ENCODE measurements at places on chromosomes 11 and 22. TPM values are rescaled to one million over a fixed set of nuclear protein-coding genes. Genes with fewer than 3 reads are reported as not detected.

ANKK1 gene
- 0.10 TPM for total RNA-seq

FGF4 gene
- not detected for total RNA-seq

KIAA0930 gene
- total RNA-seq = 44.8 TPM

- H3K36me3 ChIP-seq = no peaks in the 10 kb centered on the region
- no peaks in the 10 kb centered on the region for H3K4me1 ChIP-seq
- no peaks in the 10 kb centered on the region for H3K27me3 ChIP-seq
- H3K4me3 ChIP-seq = no peak overlapping the region
- no peak for DNase-seq
Observed at GRCh38 chr11:6326303-6326702, 6.0 kb upstream of the CAVIN3 start.

GRCh38 chr11:117189941-117190544 lies 9.1 kb upstream of the TAGLN start:
- no peaks in the 10 kb centered on the region for H3K4me1 ChIP-seq
- H3K4me3 ChIP-seq = no peak overlapping the region

DNA sequence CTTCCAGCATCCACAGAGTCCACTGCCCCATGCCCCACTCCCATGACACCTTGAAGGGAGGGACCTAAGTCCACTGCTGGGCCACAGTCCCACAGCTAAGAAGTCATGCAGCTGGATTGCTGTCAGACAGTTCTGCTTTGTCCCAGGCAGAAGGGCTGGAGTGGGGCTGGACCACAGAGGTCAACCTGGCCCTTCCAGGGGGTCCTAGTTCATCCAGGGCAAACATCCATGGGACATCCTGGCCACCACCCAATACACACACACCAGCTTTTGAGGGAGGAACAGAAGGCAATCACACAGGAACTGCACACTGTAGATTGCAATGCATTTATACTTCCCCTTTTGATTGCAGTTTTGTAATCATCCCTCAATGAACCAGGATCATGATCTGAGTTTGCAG lies 11.3 kb upstream of the APOL4 start:
- H3K4me3 ChIP-seq = no peak overlapping the region
- H3K27ac ChIP-seq = no peak overlapping the region
- no peak for DNase-seq
- no peaks in the 10 kb centered on the region for H3K36me3 ChIP-seq

- peaks cover 10% of the 10 kb centered on the region for H3K4me1 ChIP-seq
- no peak overlapping the region for H3K4me3 ChIP-seq
- H3K36me3 ChIP-seq = peaks cover 30% of the 10 kb centered on the region
- H3K27ac ChIP-seq = no peak overlapping the region
- H3K27me3 ChIP-seq = no peaks in the 10 kb centered on the region
- DNase-seq = no peak
Observed at GRCh38 chr11:71458146-71459070, 5.4 kb downstream of the NADSYN1 start.

DNA sequence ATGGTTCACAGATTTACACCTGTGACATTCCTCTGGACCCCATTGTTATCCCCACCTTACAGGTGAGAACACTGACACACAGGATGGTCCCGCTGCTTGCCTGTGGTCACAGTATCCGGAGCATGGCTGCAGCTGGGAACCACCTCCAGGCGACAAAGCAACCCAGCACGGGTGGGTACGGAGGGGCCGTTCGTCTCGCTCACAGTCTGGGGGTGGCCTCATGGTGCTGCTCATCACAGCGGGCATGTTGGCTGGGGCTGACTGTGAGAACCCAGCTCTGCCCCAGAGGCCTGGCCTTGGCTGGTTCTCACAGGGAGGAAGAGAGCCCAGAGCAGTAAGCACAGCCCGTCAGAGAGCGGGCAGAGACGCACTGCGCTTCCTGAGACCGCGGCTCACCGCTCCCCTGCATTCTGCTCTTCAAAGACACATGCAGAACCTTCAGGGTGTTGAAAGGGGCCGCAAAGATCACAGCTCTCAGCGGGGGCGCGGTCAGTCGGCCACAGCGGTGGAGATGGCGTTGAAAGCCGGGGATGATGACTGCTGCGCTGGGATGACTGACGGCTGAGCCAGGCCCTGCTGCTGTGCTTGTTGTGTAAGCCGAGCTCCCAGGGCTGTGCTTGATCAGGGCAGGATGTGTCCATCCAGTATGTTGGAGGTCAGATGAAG lies 423.0 kb downstream of the BRD1 start:
- no peak overlapping the region for H3K4me3 ChIP-seq
- H3K27me3 ChIP-seq = no peaks in the 10 kb centered on the region
- DNase-seq = peak; percentile 4
- H3K4me1 ChIP-seq = no peaks in the 10 kb centered on the region

DNA sequence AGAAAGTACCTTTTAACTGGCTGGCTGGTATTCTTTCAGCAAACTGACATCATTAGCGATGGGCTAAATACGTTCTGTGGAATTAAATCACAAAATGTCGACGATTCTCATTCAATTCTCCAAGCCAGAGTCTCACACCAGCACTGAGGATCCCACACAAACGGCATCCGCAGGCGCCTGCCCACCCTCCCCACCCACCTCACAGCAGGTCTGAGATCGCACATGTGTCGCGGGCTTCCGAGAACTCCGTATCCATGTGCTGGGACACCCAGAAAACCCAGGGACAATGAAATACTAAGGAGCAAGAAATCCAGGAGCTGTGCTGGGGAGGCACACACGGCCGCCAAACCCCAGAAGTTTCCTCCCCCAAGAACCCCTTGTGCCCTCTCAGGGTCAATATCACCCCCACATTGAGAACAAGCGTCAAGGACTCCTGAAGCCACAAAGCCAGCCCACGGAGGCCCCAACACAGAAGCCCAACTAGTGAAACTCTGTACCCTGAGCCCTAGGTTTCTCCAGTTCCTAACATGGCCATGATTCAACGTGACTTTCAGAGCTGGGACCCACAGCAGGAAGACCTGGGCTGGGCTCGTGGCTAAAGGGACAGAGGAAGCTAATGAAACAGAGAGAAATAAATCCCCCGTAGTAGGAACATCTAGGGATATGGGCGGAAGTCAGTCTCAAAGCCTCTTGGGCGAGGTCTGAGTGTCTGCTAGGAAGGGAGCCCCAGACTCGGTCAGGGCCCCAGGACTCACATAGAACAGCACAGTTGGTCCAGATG lies 8.0 kb downstream of the TOLLIP start:
- DNase-seq = peak; percentile 15
- no peaks in the 10 kb centered on the region for H3K36me3 ChIP-seq
- H3K4me1 ChIP-seq = peaks cover 42% of the 10 kb centered on the region

DNA sequence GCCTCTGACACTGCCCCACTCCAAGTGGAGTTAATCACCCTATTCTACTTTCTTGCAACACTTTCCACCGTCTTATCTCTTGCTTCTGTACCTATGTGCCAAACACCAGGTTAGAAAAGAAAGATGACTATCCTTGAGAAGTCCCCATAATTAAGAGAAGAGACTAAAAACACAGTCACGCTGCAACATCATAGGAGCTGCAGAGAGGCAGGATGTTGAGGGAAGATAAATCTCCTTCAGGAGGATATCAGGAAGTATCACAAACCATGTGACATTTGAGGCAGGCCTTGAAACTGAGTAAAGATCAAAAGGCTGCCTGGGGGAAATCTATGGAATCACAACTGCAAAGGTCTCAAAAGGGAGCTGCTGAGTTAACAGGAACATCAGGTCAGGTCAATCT lies 24.8 kb downstream of the GAB2 start:
- DNase-seq = no peak
- no peaks in the 10 kb centered on the region for H3K36me3 ChIP-seq
- no peaks in the 10 kb centered on the region for H3K27me3 ChIP-seq

DNA sequence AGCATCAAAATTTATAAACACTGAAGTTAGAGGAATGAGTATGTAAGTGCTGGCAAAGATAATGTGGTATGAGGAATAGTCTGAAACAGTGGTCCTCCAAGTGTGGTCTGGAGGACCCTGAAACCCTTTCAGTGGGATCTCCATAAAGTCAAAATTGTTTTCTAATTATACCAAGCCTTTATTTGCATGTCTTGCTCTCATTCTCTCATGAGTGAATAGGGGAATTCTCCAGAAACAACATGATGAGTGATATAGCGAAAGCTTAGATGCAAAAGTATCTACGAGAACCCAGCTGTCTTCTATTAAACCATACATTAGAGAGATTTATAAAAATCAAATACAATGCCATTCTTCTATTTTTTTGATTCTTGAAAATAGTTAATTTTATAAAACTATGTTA lies 145.0 kb upstream of the RAG2 start:
- no peaks in the 10 kb centered on the region for H3K4me1 ChIP-seq
- no peaks in the 10 kb centered on the region for H3K27me3 ChIP-seq
- H3K36me3 ChIP-seq = no peaks in the 10 kb centered on the region
- H3K27ac ChIP-seq = no peak overlapping the region
- no peak for DNase-seq
- no peak overlapping the region for H3K4me3 ChIP-seq

- no peaks in the 10 kb centered on the region for H3K27me3 ChIP-seq
- H3K27ac ChIP-seq = no peak overlapping the region
- no peaks in the 10 kb centered on the region for H3K4me1 ChIP-seq
Observed at GRCh38 chr11:127195501-127196120, 195.0 kb upstream of the KIRREL3 start.

DNA sequence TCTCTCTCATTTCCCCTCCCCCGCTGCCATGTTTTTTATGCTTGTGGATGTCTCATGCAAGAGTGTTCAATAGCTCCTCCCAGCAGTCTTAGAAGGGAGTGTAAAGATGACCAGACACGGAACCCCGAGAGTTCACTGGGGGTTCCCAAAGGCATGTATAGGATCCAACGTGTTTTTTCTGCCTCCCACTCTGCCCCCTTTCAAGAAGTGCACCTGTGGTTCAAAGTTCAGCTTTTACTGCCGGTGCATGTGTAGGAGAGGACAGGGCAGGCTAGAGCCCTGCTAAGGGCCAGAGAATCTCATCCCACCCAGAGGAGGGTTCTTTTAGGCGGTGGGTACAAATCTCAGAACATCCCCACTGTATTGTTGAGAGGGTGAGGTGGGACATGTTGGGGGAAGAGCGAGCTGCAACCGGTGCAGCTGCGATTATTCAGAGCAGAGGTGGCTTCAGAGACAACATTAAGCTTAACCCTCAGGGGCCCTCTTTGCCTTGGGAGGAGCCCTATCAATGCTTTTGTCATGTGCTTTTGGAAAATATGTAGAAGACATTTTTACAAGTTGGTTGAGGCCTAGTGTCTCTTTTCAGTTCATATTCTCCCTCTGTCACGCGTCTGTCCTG lies 14.5 kb downstream of the MIF start:
- H3K36me3 ChIP-seq = no peaks in the 10 kb centered on the region
- H3K27ac ChIP-seq = no peak overlapping the region
- DNase-seq = peak; percentile 41

- H3K27ac ChIP-seq = peak overlapping the region; percentile 77
- DNase-seq = peak; percentile 58
- peaks cover 20% of the 10 kb centered on the region for H3K4me1 ChIP-seq
- no peaks in the 10 kb centered on the region for H3K27me3 ChIP-seq
- no peaks in the 10 kb centered on the region for H3K36me3 ChIP-seq
Observed at GRCh38 chr11:47509077-47509536, 43.8 kb downstream of the CELF1 start.

All from colonic mucosa (tissue), 4 donors.